NCI-H2171 treated with DMSO at 0.1 percent for 48 hours (cell line): ENCODE measurements at places on chromosomes 7 and 10.

DNA sequence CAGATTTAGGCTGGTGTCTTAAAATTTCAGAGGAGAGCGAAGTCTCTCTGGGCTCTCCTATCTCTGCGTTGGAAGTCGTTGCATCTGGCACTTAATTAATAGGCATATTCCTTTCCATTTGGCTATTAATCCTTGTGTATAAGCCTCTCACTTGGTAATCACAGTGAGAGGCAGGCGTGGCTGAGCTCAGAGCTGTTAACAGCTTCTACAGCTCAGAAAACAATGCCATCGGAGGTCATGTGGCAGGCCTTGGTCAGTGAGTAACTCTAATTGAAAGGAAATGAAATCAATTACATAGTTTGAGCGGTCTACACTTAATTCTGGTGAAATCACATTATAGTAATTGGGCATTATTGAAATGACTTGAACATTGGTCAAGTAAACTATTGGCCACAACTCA is 135.1 kb downstream of the DPY19L1 start:
- no peak for DNase-seq

DNA sequence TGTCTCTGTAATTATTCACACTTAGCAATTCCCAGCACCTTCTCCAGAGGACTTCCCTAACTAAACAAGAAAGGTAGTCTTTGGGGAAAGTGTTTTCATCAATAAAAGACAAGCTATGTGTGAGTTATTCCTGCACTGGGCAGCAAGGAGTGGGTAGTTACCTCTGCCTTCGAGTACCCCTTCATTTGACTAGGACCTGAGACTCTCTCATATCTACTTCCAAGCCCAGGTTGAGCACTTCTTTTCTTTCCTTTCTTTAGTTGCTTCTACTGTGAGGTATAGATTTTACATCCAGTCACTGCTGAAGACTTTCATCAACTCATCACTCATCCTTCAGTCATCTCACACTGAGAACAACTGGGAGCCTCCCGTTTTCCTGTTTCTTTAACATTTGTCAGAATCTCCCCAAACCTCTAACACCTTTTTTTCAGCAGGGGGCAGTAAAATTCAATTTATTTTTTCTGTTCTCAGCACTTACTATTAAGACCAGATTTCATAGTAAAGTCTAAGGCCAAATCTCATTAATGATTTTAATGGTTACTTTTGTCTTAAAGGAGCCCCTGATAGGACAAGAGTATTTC is 80.1 kb upstream of the PRSS1 start:
- peak; percentile 23 for DNase-seq

GRCh38 chr7:116524221-116524608 is 621 bp upstream of the CAV1 start:
- DNase-seq = no peak

- no peak for DNase-seq
Observed at GRCh38 chr7:35353481-35353880, 99.6 kb upstream of the TBX20 start.

GRCh38 chr10:35642793-35643114 is 658 bp upstream of the FZD8 start:
- no peak for DNase-seq

GRCh38 chr10:218798-219197 is 83.5 kb downstream of the ZMYND11 start:
- DNase-seq = no peak

DNA sequence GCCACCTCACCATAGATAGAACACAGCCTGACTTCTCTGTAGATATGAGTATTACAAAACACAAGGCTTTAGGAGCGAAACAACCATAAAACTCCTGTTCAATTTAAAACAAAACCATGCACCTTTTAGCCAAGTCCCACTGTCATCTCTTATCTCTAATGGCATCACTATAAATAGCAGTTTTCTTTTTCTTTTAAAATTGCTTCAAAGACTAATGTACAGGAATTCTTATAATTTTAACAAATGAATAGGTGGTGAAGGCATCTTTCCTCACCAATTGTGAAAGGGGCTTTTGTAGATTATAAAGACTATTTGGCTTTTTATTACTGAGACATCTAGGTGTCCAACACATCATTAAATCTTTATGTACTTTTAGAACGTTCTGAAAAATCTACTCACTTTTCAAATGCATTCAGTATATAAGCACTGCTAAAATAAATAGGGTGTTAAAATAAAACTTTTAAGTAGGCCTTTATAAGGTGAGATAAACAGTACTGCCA is 205.7 kb upstream of the GRM3 start:
- no peak for DNase-seq

- no peak for DNase-seq
Observed at GRCh38 chr7:128389085-128389617, 20.6 kb downstream of the IMPDH1 start.

GRCh38 chr10:113047605-113047962 is 97.5 kb downstream of the TCF7L2 start:
- DNase-seq = no peak

GRCh38 chr10:110865186-110865808 is 6.4 kb upstream of the PDCD4 start:
- DNase-seq = no peak

DNA sequence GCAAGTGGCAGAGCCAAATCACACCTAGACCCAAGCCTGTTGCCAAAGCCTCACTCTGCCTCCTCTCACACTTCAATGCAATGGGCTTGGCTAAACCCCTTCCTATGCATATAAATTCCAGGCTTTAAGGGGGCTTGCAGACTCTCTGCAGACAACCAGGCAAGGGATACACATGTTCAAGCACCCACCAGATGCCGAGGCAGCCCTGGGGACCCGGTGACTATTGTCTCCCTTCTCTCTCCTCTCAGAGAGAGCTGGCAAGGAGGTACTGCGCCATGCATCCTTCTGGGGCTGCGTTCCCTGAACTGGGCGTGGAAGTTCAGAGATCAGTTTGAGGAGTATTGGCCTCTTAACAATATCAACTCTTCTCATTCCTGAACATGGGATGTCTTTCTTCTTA is 131.2 kb downstream of the ARHGAP22 start:
- DNase-seq = no peak

DNA sequence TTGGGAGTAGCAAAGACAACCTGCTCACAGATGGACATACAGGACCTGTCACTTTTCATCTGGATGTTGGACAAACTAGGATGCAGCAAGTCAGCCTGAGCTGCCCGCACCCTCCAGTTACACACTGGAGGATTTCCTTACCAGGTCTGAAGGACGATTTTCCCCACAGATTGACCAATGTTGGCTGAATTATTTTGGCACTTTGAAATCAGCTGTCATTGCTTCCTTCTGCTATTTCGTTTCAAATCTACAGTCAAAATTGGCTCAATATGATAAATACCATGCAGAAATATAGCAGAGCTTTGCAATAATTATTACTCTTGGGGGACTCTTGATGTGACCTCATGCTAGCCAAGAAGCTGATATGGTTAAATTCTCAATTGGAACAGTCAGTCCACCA is 2.5 kb downstream of the CLRN3 start:
- no peak for DNase-seq
